Heart right ventricle (tissue), 16 donors: ENCODE measurements at places on chromosomes 1 and 21. TPM values are rescaled to one million over a fixed set of nuclear protein-coding genes. Genes with fewer than 3 reads are reported as not detected.
A peak's percentile ranks its signal among the peaks of the same experiment; 100 is the strongest.

DNA sequence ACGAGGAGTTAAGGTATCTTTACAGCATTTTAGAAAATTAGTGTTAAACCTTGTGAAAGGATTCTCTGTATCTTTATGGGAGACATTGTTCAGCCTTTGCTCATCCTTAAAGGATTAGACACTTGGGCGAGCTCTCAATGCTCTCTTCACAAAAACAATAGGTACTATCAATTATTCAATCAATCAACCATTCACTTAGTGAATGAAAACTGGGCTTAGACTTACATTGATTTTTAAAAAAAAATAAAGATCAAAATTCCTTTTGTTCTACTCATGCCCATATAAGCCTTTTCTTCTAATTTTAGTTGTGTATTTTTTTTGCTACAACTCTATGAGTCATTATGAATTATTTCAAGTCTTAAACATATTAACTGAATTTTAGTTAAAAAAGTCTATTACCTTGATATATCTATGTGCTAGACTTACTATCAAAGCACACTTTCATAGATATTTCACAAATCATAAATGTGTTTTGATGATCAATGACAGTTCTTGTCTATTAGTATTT lies 181.2 kb downstream of the DPYD start:
- no peaks in the 10 kb centered on the region for H3K4me1 ChIP-seq
- no peak for DNase-seq
- H3K27ac ChIP-seq = no peak overlapping the region
- no peaks in the 10 kb centered on the region for H3K36me3 ChIP-seq

Gene SPRR2F
- not detected for total RNA-seq

Gene SAMSN1
- total RNA-seq = 2.3 TPM

DNA sequence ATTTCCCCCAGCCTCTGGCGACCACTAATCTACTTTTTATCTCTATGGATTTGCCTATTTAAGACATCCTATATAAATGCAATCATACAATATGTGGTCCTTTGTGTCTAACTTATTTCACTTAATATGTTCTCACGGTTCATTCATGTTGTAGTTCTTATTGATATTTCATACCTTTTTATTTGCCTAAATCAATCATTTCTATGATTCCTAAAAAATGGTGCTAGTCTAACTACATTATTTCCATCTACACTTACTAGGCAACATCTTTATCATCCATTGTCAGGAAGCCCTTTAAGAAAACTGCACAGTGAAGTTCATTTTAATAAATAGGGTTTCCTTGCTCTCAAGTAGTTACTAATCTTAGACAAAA lies 380 bp upstream of the FBXO28 start:
- H3K36me3 ChIP-seq = no peaks in the 10 kb centered on the region
- no peaks in the 10 kb centered on the region for H3K27me3 ChIP-seq
- peaks cover 21% of the 10 kb centered on the region for H3K4me1 ChIP-seq
- peak overlapping the region; percentile 93 for H3K4me3 ChIP-seq
- no peak for DNase-seq

Gene CCDC27
- not detected for total RNA-seq
